Activated CD4-positive, alpha-beta T cell treated with anti-CD3 and anti-CD28 coated beads, Interleukin-2, Interleukin-6, amounts not matched to agents 100 ng/mL and 50 ng/mL, durations not matched to agents 16 hours and 8 hours (primary cell): ENCODE measurements at places on chromosomes 3 and 15.
A peak's percentile ranks its signal among the peaks of the same experiment; 100 is the strongest.

- no peak for DNase-seq
These were observed 759.9 kb upstream of the ALCAM start for GRCh38 chr3:104606812-104607211.

GRCh38 chr3:151400341-151400740, 15.8 kb upstream of the P2RY12 start:
- DNase-seq = no peak

DNA sequence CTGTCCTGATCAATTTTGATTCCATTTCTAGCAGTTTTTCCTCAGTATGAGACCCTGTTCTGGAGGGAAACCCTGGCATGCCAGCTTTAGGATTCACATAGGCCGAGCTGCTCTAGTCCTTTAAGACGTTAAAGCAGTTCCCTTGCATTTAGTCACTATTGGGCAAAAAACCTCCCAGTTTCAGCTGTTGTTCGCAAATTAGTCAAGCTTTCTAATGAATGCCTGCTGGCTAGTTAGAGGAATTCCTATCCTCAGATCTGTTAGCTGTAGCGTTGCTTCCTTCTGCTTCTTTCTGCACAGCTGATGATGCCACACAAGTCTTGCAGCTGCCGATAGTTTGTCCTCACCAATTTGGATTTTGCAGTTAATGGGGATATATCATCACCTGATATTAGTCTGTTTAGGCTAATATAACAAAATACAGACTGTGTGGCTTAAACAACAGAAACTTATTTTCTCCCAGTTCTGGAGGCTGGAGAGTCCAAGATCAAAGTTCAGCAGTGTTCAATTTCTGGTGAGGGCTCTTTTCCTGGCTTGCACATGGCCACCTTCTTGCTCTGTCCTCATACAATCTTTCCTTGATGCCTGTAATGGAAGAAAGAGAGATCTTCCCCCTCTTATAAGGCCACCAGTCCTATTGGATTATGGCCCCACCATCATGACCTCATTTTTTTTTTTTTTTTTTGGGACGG, 7.5 kb upstream of the UBL7 start:
- DNase-seq = no peak

GRCh38 chr15:31163769-31164572, 62.4 kb upstream of the TRPM1 start:
- DNase-seq = no peak

DNA sequence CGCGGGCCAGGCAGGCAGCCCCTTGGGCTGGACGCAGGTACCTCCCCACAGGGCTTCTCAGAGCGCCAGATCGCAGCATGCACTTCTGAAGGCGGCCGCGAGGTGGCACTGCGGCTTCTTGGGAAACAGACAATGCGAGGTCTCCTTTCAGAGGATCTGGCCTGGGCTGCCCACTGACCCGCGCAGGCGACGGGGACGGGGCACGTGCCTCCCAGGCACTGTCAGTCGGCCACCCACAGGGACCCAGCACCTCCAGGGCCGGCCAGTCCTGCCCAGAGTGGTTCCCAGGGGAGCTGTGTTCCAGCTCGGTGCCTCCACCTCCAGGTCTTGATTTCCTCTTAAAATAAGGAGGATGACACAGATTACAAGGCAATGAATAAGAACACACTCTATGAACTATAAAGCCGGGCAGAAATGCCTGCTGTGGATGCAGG, 24.4 kb upstream of the TXNRD3 start:
- peak; percentile 86 for DNase-seq

- DNase-seq = no peak
These were observed 51.4 kb downstream of the PLAAT1 start for GRCh38 chr3:193292386-193292785.
